ENCODE measurements at places on chromosomes 12 and 14. TPM values are rescaled to one million over a fixed set of nuclear protein-coding genes. Genes with fewer than 3 reads are reported as not detected.

SLCO1C1 gene
- 0.49 TPM for total RNA-seq

ATL1 gene
- total RNA-seq: 15.1 TPM

CSRP2 gene
- 26.2 TPM for total RNA-seq

VRK1 gene
- 17.1 TPM for total RNA-seq

CAPS2 gene
- total RNA-seq: 6.6 TPM

CCDC175 gene
- not detected for total RNA-seq

PRKD1 gene
- 8.0 TPM for total RNA-seq

GLT8D2 gene
- 91.8 TPM for total RNA-seq

KRT82 gene
- total RNA-seq: not detected

TEX52 gene
- total RNA-seq: not detected

Measured in hair follicle dermal papilla cell (primary cell).